ENCODE measurements at places on chromosomes 4 and X. TPM values are rescaled to one million over a fixed set of nuclear protein-coding genes. Genes with fewer than 3 reads are reported as not detected.

GRCh38 chrX:24207826-24208225 lies 58.3 kb downstream of the ZFX start:
- no peak for DNase-seq
- no peaks in the 10 kb centered on the region for H3K4me1 ChIP-seq
- peaks cover 35% of the 10 kb centered on the region for H3K36me3 ChIP-seq
- no peaks in the 10 kb centered on the region for H3K27me3 ChIP-seq

GRCh38 chr4:6732441-6733357 lies 16.7 kb downstream of the BLOC1S4 start:
- H3K27me3 ChIP-seq, result no peaks in the 10 kb centered on the region
- H3K4me1 ChIP-seq, result no peaks in the 10 kb centered on the region
- H3K27ac ChIP-seq, result no peak overlapping the region
- H3K4me3 ChIP-seq, result no peak overlapping the region
- DNase-seq, result peak; percentile 71

- no peak for DNase-seq
- H3K4me3 ChIP-seq, result no peak overlapping the region
- H3K27me3 ChIP-seq, result no peaks in the 10 kb centered on the region
- peaks cover 4% of the 10 kb centered on the region for H3K4me1 ChIP-seq
These were observed 176.9 kb downstream of the AASDH start for GRCh38 chr4:56210397-56210796.

DNA sequence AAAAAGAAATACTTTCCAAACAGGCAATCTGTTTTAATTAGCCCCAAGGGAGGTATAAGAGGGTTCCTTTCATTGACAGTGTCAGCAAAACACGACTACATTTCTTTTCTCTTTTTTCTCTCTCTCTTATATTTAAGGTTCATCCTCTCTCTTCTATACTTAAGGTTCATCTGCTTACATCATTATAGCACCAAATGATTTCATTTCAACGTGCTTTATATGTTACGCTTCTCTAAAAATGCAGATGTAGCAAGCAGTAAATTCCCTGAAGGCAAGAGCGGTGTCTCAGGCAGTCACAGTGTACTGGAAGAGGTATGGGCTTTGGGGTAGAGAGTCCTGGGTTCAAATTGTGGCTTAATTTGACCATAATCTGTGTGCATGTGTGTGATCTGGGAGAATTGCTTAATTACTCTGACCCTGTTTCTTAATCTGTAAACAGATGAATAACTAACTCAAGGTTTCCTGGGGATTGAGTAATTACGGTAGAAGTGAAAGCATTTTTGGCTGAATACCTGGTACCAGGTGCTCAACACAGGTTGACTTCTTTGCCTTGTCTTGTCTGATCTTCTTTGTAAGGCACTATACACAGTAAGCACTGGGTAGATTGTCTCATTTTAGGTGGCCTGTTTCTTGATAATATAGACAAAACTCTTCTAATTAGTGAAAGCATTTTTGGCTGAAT lies 180.8 kb downstream of the SPRY1 start:
- H3K4me3 ChIP-seq, result no peak overlapping the region
- no peaks in the 10 kb centered on the region for H3K4me1 ChIP-seq
- H3K27me3 ChIP-seq, result no peaks in the 10 kb centered on the region
- DNase-seq, result no peak
- H3K27ac ChIP-seq, result no peak overlapping the region
- H3K36me3 ChIP-seq, result no peaks in the 10 kb centered on the region

The TENM3 gene
- 39.5 TPM for total RNA-seq

The CHRDL1 gene
- total RNA-seq, result 3.6 TPM

DNA sequence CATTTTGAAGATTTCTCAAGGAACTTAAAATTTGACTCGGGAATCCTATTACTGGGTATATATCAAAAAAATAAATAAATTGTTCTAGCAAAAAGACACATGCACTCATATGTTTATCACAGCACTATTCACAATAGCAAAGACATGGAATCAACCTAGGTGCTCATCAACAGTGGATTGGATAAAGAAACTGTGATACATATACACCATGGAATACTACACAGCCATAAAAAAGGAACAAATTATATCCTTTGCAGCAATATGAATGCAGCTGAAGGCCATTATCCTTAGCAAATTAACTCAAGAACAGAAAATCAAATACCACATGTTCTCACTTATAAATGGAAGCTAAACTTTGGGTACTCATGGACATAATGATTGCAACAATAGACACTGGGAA lies 97.4 kb downstream of the CENPC start:
- no peak overlapping the region for H3K4me3 ChIP-seq
- H3K27me3 ChIP-seq, result no peaks in the 10 kb centered on the region
- H3K4me1 ChIP-seq, result no peaks in the 10 kb centered on the region
- H3K27ac ChIP-seq, result no peak overlapping the region
- peaks cover 6% of the 10 kb centered on the region for H3K36me3 ChIP-seq
- no peak for DNase-seq

DNA sequence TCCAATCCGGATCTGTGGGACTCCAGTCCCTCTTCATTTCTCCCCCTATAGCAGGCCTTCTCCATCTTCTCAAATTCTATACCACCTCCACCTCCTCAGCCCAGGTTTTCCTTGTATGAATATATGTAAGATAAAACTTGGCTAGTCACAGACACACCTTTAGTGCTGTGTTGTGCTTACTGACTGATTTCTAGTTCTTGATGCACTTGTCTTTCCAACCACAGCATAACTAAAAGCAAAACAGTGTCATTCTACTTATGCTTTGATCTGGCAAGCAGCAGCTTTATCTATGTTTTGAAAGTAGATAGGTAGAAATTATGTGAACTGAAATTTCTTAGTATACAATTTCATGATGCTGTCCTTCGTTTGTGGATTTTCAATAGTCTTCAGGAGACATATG lies 47.5 kb downstream of the CCNI start:
- peaks cover 95% of the 10 kb centered on the region for H3K36me3 ChIP-seq
- H3K4me1 ChIP-seq, result no peaks in the 10 kb centered on the region
- no peak for DNase-seq
- H3K27me3 ChIP-seq, result no peaks in the 10 kb centered on the region
- H3K27ac ChIP-seq, result no peak overlapping the region

GRCh38 chr4:140157341-140157740 lies 3.4 kb upstream of the MAML3 start:
- H3K4me1 ChIP-seq, result no peaks in the 10 kb centered on the region
- no peak overlapping the region for H3K4me3 ChIP-seq
- H3K27ac ChIP-seq, result no peak overlapping the region

The MPC1L gene
- not detected for total RNA-seq

The FRMD7 gene
- not detected for total RNA-seq

DNA sequence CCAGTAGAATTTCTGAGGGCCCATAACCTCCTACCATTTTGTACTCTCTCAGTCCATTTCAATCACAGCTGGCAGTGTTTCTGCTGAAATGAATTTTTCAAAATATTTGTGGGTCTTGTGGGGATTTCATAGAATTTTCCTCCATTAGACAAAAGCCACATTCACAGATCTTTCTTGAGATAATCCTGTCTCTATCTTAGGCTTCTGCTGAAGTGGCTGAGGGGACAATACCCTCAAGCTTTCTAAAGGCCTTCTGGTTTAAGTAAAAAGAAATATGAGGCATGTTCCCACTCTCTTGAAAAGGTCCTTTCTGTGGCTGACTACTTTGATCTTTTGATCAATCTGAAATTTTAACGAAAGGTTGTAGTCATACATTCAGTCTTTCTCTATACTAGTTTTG lies 1930.0 kb upstream of the AGA start:
- DNase-seq, result no peak
- no peaks in the 10 kb centered on the region for H3K27me3 ChIP-seq
- no peak overlapping the region for H3K27ac ChIP-seq
- no peak overlapping the region for H3K4me3 ChIP-seq
- H3K4me1 ChIP-seq, result no peaks in the 10 kb centered on the region
- no peaks in the 10 kb centered on the region for H3K36me3 ChIP-seq

Measured in endodermal cell (in vitro differentiated cells).